Muscle of back (tissue), 13 donors: ENCODE measurements at places on chromosomes 1 and 21.

DNA sequence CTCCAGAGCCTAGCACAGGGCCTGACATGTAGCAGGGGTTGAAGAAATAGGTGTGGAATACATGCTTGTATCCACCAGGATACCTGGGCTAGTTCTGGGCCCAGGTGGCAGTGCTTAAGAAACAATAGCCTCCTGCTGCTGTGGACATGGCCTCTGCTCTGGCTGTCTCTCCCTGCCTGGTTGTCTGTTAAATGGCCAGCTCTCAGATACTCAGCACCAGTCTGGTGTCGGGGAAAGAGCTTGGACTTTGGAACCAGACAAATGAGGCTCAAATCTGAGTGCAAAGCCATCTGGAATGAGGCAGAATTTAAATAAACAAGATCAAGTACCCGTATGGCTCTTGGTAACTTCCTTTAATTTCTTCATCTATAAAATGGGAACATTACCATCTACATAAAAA, 31.5 kb downstream of the SESN2 start:
- no peak for DNase-seq

- DNase-seq: no peak
These were observed 200.6 kb downstream of the PRDM2 start for GRCh38 chr1:13900583-13900982.

DNA sequence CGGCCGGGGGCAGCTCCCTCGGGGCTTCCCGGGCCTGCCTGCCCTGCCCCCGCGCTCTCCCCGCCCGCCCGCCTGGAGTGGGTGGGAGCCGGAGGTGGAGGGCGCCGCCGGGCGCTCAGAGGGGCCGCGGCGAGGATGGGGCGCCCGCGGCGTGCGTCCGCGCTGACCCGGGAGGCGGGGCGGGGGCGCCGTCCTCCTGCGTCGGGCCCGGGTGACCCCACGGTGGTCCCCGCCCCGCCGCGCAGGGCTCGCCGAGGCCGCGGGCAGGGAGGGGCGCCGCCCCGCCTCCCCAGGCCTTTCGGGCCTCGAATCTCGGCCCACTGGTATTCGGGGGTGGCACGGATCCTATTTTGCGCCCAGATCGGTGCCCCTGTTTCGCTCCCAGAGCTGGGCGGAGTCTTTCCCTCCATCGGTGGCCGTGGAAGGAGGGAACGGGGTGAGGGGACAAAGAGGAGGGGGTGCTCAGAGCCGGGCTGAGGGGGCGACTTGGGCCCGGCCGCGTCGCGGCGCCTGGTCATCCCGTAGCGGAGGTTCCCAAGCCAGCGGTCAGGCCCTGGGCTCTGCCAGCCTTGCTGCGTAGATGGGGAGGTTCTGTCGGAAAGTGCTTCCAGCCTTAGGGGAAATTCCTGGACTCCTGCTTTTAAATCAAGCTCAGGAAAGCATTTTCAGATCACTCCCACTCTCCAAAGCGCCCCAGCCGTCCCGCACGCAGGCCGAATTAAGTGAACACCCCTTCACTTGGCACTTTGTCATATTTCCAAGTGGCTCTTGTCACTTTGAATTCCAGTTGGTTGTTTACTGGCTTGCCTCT, 545 bp downstream of the PATJ start:
- DNase-seq: peak; percentile 86

- DNase-seq: no peak
These were observed 11.4 kb upstream of the MRPS6 start for GRCh38 chr21:34061983-34062382.

- DNase-seq: no peak
These were observed 204.6 kb downstream of the GABPA start for GRCh38 chr21:25939396-25939761.

DNA sequence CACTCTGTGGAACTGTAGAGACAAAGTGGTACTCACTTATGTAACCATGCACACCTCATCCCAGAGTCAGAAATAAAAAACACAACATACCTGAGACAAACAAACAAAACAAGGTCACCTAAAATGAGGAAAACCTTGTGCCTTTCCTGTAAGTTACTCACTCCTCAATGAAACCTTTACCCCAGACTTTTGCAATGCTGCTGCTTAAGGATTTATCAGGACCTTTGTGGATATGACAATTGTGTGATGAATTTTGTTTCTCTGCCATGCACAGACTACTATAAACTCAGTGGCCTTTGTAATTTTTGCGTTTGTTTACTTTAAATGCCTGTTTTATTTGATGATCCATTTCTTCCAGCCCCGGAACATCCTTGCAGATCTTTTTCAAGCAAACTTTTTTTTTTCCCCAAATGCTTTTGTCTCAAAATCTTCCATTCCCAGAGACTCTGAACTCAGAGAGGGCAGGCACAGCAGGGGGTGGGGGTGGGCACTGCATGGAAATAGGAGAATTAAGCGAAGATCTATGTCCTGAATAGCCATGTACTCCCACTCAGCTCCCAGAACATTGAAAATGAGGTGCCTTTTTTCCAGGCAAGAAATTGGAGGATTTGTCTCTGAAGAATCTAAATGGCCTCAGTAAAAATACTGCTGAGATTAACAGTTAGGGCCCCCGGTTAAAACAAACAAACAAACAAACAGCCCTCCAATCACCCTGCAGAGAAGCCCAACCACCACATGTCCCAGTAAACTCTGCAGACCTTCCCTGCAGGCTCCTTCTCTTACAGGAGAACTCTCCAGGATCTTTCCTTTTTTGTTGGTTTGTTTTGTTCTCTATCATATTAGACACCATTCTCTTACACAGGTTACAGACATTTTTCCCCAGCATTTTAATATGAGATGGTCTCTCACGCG, 22.6 kb upstream of the SIM2 start:
- DNase-seq: no peak

DNA sequence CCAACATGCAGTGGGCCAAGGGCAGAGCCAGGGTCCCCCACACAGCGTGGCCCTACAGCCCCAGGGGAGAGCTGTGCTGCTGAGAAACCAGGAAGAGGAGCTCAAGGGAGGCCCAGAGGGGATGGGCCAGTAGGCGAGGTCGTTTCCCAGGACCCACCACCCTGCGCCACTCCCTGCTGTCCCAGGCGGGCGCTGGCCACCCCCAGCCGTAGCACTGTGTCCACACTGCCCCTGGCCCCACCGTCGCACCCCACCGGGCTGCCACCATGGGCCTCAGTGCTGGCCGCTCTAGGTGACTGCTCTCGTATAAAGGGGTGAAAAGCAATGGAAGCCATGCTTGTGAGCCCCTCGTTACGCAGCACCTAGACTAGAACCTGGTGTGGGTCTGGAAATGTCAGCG, 22.4 kb downstream of the NADK start:
- no peak for DNase-seq

- DNase-seq: no peak
These were observed 20.5 kb downstream of the KNCN start for GRCh38 chr1:46530791-46531409.

DNA sequence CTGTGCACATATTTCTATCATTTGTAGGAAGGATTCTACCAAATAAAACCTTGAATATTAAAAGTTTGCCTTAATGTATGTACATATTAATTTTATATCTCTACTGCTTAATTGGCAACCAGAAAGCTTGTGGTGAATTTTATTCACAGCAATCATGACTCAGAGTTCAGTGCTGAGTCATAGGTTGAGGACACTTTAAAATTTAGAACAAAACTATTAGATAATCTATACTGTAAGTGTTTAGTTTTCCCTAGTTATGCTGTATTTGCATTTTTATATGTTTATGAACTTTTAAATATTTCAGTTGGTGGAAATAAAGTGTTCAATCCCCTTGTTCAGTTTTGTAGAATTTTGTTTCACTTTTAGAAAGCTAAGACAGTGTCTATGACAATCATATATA, 841.5 kb downstream of the KCNT2 start:
- DNase-seq: no peak

DNA sequence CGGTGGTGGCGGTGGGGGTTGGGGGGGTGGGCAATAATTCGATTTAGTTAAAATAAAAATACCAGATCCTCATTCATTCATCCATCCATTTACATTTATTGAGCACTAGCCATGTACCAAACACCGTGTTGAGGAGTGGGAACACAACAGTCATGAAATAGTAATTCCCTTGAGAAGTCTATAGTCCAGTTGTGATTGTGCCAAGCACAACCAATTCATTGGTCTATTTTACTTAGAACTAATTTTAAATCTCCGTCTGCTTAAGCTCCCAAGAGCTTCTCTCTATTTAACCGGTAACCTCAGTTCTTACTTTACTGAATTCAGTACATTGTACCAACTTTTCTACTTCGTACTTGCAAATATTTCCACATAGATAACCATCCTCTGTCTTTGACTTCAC, 38.4 kb downstream of the WARS2 start:
- no peak for DNase-seq

DNA sequence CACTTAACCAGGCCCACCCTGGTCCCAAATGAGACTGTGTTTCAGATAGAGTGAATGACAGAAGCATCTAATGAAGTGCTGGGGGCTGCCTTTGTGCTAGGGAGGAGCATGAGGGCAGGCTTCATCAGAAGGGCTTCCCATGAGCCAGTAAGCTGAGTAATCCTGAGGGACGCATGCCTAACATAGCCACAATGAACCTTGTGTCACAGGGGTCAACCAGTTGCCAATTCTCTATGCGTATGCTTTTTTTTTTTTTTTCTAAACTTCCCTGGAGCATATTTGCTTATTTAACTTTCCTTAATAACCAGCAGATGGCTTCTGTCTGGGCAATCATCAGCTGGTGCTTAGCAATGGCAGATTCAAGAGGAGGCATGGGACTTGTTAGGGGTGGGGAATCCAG, 25.5 kb upstream of the CYP2J2 start:
- DNase-seq: no peak

- DNase-seq: no peak
These were observed 14.7 kb upstream of the AQP10 start for GRCh38 chr1:154306151-154306550.
